ENCODE measurements at places on chromosomes 4 and X.

DNA sequence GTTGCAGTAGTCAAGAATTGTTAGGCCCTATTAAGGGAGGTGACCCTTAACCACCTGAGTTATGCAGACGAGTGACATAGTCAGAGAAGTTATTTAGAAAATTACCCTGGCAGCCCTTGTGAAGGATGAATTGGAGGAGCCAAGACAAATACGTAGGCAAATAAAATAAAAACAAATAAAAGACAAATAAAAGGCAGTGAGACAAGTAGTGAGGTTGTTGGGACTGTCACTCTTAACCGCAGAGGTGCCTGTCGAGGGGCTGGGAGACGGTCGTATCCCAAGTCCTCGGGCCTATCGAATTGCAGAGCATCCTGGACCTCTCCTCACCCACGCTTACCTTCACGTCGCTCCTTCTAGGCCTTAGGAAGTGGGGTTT lies 58.0 kb upstream of the ZC4H2 start:
- no peak for DNase-seq

DNA sequence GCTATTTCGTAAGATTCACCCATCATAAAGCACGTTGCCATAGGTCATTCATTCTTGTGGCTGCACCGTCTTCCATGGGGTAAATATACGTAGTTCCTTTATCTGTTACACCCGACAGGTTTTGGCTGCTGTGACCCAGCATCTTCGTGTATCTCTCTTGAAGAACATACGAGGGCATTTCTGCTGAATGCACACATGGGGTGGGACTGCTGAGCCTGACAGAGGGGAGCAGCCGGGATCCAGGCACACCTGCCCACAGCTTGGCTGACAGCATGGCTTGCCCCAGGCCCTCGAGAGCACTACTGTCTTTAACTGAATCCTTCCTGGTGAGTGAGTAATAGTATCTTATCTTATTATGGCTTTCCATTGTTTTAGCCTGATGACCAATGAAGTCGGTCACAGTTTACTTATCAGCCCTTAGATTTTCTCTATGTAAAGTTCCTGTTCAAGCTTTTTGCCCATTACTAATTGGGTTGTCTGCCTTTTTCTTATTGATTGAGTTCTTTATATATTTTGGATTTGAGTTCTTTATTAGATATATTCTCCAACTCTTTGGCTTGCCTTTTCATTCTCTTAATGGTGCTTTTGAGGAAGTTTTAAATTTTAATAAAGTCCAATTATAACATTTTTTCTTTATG lies 45.0 kb upstream of the MXD4 start:
- no peak for DNase-seq

DNA sequence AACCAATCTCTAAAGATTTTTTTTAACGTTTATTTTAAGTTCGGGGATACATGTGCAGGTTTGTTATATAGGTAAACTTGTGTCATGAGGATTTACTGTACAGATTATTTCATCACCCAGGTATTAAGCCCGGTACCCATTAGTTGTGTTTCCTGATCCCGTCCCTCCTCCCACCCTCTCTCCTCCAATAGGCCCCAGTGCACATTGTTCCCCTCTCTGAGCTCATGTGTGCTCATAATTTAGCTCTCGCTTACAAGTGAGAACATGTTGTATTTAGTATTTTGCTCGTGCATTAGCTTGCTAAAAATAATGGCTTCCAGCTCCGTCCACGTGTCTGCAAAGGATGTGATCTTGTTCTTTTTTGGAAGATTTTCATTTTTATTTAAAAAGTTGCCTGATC lies 2309.4 kb upstream of the AGA start:
- DNase-seq = no peak

DNA sequence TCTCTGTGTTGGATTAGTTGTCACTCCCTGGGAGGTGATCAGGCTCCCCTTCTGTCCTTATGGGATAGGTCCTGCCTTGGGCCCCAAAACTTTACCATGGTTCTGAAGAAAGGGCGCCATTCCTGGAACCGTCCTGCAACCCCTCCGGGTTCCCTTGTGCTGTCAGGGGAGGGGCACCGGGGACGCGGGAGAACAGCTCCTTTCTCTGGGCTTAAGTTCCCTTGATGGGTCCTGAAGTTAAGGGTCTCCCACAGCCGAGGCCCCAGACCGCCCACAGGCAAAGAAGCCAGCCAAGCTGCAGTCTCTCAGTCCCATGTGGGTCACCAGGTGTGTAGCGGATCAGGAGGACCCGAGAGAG lies 44.8 kb downstream of the UGT2A3 start:
- no peak for DNase-seq

GRCh38 chrX:112799425-112799824 lies 41.2 kb downstream of the AMOT start:
- DNase-seq = no peak

- no peak for DNase-seq
Observed at GRCh38 chrX:46715530-46715929, 43.4 kb downstream of the SLC9A7 start.

DNA sequence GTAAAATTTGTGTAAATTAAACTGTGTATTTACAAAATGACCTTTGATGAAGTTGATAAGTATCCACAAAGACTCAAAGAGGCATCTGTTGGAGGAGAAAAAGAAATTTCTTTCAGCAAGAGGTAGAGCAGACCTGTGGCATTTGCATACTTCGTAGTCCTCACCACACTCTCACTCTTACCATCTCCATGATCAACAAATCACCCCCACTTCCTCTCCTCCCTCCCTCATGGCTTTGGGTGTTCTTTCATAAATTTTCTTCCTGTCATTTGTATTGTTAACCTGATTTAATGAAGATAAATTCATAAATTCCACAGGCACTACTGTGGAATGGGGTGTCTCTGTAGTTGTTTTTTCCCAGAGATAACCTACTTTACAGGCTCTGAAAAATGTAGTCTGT lies 366.5 kb downstream of the ZNF674 start:
- DNase-seq = no peak

DNA sequence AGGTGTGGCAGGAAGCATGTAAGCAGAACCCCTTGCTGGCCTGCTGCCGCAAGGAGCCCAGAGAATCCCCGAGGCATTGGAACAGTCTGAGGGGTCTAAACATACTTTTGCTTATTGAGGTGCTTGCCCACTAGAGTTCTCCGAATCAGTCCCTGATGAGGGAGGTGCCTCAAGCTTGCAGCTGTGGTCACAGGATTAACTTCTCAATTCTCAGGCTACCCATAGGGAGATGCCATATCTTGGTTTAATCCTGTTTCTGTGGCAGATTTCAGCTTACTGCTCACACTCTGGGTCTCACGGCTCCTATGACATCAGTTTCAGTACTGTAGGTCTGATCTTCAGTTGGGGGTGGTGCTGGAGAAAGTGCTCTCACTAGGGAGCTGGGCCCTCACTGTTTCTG lies 39.9 kb downstream of the CCNG2 start:
- DNase-seq = no peak
